ENCODE measurements at places on chromosomes 5 and 9.

- DNase-seq: no peak
Observed at GRCh38 chr9:2065704-2066103, 50.6 kb downstream of the SMARCA2 start.

DNA sequence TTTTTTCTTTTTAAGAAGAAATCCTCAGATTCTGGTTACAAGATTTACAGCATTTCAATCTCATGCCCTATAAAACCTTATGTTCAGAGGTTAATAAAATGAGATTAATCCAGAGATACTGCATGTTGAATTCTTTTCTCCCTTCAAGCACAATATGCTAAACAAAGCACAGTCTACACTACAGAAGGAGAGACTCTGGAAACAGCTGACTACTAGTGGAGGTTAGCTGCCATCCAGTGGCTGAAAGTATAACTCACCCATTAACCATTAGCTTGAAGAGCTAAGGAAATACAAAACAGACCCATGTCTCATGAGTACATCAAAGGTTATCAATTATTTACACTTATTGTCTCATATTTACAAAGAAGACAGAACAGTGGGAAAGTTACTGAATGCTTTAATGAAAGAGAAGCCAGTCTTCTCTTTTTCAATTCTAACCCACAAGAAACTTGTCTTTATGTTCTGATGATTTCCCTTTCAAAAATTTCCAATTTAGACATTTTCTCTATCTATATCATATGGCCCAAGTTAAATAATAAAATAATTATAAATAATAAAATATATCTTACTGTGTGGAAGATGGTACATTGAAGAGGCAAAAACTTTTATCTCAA lies 12.7 kb upstream of the DNAH5 start:
- peak; percentile 24 for DNase-seq

- no peak for DNase-seq
Observed at GRCh38 chr5:67163863-67164595, 32.6 kb downstream of the CD180 start.

DNA sequence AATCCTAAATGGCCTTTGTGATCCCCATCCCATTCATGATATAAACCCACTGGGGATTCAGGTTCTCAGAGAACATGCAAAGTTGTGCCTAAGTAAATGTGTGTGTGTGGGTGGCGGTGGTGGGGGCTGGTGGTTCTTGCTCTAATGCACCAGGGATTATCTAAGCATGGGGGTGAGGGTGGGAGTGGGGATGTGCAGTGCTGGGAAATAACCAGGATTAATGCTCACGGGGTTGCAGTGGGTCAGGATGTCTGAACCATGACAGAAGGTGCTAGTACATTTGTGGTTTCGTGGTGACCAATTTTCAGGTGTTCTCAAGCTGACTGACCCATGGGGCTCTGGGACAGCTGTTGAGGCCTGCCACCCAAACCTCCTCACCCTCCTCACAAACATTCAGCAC lies 101.0 kb downstream of the ZNF608 start:
- no peak for DNase-seq

DNA sequence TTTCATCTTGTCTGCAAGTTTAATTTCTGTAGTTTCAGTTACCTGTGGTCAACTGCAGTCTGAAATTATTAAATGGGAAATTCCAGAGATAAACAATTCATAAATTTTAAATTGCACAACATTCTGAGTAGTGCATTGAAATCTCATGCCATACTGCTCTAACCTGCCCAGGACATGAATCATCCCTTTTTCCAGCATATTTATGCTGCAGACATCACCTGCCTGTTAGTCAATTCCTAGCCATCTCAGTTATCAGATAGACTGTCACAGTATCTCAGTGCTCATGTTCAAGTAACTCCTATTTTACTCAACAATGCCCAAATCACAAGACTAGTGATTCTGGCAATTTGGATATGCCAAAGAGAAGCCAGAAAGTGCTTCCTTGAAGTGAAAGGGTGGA lies 223.0 kb upstream of the GRIA1 start:
- DNase-seq: no peak
